ENCODE measurements at places on chromosomes 16 and 17.

DNA sequence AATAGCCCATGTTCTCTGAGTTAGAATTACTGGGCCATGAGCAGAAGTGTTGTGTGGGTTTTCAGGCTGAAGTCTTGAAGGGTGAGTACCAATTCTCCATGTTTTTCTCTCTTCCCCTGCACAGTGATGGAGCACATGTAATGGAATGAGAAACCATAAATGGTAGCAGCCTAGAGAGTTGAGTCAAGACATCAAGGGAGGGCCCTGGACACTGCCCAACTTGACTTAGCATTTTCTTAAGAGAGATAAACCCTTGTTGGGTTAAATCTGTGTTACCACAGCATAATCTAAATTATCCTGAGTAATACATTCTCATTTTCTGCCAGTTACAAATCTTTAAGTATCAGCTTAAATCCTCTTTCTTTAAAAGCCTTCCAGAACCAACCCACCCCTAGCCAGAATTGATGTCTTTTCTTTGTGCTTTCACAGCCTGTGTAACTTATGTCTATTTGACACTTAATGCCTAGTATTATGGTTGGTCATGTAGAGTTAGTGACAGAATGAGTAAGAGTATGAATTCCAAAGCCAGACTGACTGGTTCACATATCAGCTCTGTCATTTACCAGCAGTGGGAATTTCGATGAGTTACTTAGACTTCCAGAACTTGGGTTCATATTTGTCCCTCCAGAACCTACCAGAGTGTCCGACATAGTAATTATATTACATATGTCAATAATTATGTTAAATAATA is 27.0 kb upstream of the RGS9 start:
- DNase-seq: no peak

DNA sequence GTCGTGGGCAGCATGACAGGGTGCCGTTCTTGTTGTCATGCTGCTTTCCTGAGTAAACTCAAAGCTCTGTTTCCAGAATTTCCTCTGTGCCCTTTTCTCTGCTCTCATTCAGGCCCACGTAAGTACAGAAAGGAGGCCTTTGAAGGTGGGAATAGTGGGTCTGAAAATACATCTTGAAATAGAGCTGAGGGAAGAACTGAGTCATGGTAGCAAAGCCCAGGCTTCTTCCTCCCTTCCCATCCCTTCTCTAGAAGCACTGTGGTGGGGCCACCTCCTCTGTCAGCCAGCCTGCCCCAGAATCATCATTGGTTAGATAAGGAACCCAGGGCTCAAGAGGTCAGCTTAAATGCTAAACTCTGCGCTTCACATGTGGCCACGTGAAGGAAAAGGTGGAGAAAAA is 9.4 kb downstream of the CTRL start:
- no peak for DNase-seq

DNA sequence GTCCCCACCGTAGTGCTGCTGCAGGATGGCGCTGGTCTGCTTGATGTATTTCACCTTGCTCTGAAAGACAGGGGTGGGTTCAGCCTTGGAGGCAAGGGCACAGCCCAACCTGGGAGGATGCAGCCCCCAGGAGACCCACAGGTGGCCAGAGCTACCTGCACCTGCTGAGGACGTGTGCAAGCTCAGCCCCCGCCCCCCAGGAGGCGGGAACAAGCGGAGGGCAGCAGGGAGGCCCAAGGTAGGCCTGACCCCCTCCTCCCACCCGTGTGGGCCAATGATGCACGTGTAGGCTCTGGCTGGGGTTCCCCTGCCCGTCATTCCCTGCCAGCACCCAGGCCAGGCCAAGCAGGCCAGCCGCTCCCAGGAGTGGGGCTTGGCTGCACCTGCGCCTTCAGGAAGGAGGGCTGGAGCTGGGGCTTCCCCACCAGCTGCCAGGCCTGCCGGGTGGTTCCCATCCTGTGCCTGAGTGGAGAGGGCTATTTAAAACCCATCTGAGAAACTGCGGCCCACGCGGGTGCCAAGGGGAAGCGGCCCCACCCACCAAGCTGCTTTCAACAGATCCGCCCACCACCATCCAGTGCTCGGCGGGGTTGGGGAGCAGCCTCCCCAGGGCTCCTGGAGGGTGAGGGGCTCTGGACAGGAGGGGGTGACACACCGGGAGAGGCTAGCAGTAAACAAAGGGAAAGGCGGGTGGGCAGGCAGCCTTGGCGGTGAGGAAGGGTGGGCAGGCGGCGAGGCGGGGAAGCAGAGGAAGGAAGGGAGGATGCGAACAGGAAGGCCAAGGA is 3.8 kb downstream of the NTHL1 start:
- no peak for DNase-seq

DNA sequence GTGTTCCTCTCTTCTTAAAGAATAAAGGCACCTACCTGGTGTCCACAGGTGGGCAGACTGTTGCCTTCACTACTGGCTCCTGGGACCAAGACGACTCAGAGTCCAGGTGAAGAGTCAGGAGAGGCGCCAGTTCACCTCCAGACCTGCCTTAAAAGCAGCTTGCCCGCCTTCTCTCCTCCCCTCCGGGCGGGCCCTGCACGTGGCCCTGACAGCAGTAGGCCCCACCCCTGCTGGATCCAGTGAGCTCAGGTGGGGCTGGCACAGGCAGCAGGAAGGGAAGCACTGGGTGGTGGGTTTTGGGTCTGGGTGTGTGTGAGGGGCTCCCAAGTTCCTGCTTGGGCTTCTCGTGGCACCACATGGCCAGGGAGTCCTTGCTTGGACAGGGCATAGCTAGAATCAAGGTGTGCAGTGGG is at the start of gene TNS4:
Gene TNS4 (minus strand): TSS at position 125 of the 413 bp plus-strand sequence. CDS start 5,198 bp downstream, outside the sequence.
- DNase-seq: no peak

DNA sequence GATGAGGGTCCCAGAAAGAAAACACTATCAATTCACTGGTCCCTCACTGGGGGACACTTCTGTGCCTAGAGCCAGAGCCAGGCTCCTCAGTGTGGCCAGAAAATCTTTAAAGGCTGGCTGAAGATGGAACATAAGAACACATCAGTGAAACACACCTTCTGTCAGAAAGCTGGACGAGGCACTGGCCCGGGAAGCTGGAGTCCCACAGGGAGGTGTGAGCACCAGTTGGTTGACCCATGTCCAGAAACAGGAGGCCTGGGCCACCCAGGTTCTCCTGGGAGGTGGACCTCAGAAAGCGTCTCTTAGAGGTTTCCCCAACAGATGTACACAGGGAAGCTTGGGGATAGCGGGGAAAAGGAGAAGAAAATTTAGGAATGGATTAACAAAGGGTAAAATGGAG is 56.2 kb upstream of the ALDH3A2 start:
- no peak for DNase-seq

- DNase-seq: no peak
Observed at GRCh38 chr17:73875346-73875745, 231.1 kb upstream of the SDK2 start.

DNA sequence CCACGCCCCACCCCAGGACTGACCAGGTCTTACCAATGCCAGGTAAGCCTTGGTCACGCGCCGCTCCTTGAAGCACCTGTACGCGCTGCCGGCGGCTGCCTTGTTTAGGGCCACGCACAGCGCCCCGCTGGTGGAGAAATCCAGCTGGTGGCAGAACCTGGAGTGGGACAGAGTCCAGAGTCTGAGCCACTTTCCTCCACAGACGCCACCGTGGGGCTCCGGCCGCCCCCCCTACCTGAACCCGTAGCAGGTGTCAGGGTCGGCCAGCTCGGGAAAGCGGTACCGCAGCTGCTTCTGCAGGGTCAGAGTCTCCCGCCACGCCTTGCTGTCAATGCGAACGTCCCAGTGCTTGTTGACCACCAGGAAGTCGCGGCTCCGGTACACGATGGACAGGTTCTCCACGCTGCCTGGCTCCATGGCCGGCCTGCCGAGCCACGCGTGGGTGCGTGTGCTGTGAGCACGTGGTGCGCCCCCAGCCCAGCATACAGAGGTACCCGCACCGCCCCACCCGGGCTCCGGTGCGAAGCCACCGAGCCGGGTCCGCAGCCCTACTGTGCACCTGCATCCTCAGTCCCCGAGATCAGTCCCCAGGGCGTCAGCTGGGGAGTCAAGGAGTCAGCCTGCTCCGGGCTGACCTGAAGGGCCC is 737 bp downstream of the RPUSD1 start:
- DNase-seq: no peak

DNA sequence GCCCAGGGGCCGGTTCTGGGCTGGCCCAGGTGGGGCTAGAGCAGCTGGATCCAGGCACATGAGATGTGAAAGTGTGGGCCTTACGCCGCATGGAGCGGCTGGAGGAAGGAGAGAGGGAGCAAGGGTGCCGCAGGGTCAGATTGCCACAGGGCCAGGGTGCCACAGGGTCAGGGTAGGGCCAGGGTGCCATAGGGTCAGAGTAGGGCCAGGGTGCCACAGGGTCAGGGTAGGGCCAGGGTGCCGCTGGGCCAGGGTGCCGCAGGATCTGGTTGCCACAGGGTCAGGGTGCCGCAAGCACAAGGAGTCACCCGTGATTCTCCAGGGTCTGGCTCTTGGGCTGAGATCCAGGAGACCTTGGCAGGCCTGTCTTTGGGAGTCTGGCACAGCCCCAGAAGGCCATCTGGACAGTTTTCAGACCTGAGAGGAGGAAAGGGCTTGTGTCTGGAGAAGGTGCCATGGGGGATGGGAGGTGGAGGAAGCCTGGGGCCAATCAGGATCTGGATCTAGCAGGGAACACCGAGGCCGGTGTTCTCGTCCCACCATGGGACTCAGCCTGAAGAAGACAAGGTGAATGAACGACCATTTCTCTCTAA is 13.1 kb upstream of the LASP1NB start:
- no peak for DNase-seq

DNA sequence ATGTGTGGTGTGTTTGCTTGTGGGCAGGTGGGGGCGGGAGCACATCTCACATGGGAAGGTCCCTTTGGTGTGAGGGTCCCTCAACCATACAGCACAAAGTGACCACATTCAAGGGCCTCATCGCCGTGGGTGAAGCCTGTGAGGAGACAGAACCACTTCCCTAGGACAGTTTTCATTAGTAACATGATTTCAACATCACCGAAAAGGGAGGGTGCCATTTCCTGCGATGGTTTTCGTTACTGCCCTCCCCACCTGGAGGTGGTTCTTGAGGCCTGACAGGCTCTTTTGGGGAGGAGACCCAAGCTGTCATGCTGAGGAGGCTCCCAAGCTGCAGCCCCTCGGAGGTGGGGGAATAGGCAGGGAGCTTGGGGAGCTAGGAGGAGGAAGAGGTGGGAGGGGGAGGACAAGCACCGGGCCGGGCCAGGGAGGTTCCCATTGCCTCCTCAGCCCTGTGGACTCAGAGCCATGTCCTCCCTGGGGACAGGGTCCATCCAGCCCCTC is 9.5 kb downstream of the CD300LB start:
- no peak for DNase-seq

DNA sequence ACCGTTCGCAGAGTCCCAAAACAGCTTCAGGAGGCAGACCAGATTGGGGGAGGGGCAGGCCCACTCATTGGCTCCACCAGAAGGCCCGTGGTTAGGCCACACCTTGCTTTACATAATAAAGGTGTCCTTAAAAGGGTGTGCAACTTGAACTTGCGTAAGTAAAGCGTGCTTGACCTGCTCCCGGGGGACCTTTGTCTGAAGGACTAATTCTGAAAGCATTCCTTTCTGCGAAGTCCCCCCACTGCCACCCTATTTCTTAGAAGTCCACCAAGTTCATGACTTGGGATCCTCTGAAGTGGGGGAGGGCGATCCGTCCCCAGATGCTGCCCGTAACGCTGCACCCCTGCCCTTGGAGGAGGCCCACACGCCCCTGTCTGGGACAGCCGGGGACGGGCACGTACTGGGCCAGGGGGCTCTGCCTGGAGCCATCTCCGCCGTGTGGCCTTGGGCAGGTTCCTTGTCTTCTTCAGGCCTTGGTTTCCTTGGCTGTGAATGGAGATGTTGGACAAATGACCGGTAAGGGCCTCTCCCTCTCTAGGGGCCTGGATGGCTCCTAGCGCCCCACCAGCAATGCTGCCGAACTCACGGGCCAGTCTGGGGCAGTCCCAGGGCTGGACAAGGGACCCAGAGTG is 823 bp upstream of the ZNF469 start:
- no peak for DNase-seq

GRCh38 chr16:84005391-84005790 is 37.2 kb downstream of the SLC38A8 start:
- no peak for DNase-seq

DNA sequence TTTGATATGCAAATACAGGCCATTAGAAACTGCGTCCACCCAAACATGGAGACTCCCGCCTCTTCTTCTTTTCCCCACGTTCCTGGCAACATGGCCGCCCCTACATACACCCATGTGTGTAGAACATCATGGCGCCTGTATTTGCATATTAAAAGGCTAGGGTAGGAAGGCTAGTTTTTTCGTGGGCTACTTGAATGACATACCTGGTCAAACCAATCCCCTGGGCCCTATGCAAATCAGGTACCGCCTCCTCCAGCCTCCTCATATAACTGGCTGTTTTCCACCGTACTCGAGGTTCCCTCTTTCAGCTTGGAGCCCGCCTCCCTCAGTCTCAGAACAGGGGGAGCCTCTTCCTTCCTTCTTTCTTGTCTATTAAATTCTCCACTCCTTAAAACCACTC is 840 bp upstream of the CD300LB start:
- no peak for DNase-seq

DNA sequence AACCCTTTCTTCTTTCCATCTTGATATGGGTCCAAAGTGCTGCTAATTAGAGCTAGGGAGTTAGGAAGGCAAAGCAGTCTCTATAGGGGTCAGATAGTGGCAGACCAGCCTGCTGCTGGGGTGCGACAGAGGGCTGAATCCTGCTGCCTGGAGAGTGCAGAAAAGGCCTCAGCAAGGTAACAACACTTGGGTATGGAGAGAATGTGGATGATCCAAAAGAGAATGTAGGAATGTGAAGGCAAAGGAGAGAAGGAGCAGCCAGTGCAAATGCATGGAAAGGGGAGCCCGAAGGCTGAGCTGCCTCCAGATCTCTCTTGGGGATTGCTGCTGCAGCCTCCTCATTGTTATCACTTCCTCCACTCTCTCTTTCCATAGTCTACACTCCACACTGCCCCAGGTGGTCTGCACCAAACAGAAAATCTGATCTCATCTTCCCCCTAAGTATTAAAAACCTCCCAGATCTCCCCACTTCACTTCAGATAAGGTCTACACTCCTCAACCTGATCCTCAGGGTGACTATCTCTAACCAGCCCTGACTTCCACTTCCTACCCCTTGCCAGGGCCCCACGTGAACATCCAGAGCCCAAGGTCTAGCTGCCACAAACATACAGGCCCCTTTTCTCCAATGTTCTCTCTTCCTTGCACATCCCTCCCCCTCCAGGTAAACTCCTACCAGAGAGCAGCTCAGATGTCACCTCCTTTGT is 28.8 kb downstream of the TOM1L2 start:
- no peak for DNase-seq

- no peak for DNase-seq
Observed at GRCh38 chr17:11363565-11364117, 122.6 kb downstream of the SHISA6 start.

GRCh38 chr17:75625813-75626486 is 7.3 kb upstream of the SMIM5 start:
- DNase-seq: no peak

- DNase-seq: no peak
Observed at GRCh38 chr17:56098746-56099145, 54.5 kb upstream of the ANKFN1 start.

Data from stimulated activated CD4-positive, alpha-beta T cell treated with anti-CD3 and anti-CD28 coated beads, TNF-alpha, amount 100 ng/mL, for 4 hours (primary cell).